ENCODE measurements at places on chromosomes 5 and 9.

DNA sequence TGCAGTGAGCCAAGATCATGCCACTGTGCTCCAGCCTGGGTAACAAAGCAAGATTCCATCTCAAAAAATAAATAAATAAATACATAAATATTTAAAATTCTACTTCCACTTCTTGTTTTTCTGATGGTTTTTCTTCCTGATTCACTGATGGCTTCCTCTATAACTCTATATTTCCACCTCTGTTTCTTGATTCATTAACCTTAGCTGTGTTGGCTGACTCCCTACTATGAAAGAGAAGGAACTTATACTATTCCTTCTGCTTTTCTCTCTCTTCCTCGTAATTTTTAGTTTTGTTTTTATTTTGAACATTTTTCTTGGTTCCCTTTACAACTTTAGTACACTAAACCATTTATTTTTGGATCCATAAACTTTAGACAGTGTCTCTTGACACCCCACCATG lies 103.5 kb downstream of the MAMDC2 start:
- no peaks in the 10 kb centered on the region for H3K36me3 ChIP-seq
- no peaks in the 10 kb centered on the region for H3K27me3 ChIP-seq
- DNase-seq: no peak
- H3K4me1 ChIP-seq: no peaks in the 10 kb centered on the region

GRCh38 chr9:131736431-131736830 lies 3.4 kb downstream of the RAPGEF1 start:
- peak overlapping the region; percentile 93 for H3K27ac ChIP-seq
- peaks cover 65% of the 10 kb centered on the region for H3K4me1 ChIP-seq
- no peaks in the 10 kb centered on the region for H3K27me3 ChIP-seq
- DNase-seq: peak; percentile 48

- peaks cover 3% of the 10 kb centered on the region for H3K27me3 ChIP-seq
- DNase-seq: no peak
- no peaks in the 10 kb centered on the region for H3K4me1 ChIP-seq
- H3K27ac ChIP-seq: no peak overlapping the region
These were observed 243.4 kb upstream of the RAI14 start for GRCh38 chr5:34412736-34413135.

GRCh38 chr9:1007312-1007711 lies 30.9 kb downstream of the DMRT3 start:
- no peak overlapping the region for H3K4me3 ChIP-seq
- H3K27me3 ChIP-seq: peaks cover 15% of the 10 kb centered on the region
- peaks cover 3% of the 10 kb centered on the region for H3K4me1 ChIP-seq
- DNase-seq: no peak
- H3K36me3 ChIP-seq: no peaks in the 10 kb centered on the region
- H3K27ac ChIP-seq: no peak overlapping the region

DNA sequence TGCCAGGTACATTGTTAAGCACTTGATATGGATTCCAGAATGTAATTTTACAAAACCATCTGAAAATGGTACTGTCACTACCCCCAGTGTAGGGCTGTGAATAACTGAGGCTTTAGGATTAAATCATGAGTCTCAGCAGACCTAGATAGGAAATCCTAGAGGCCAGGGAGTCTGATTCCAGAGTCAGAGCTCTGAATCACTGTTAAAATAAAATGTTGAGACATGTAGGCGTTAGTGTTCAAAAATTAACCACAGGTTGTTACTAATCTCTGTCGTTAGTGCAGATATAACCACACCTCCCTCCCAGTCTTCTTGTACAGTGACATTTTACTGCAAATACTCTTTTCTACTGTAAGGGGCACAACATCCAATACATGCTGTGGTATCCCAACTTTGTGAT lies 1828.8 kb downstream of the MAT2B start:
- H3K36me3 ChIP-seq: no peaks in the 10 kb centered on the region
- H3K4me1 ChIP-seq: no peaks in the 10 kb centered on the region
- H3K27me3 ChIP-seq: no peaks in the 10 kb centered on the region
- no peak overlapping the region for H3K4me3 ChIP-seq

GRCh38 chr5:96565582-96566265 lies 96.5 kb upstream of the CAST start:
- H3K4me1 ChIP-seq: peaks cover 17% of the 10 kb centered on the region
- H3K4me3 ChIP-seq: no peak overlapping the region
- H3K27ac ChIP-seq: no peak overlapping the region
- H3K36me3 ChIP-seq: no peaks in the 10 kb centered on the region
- no peaks in the 10 kb centered on the region for H3K27me3 ChIP-seq
- no peak for DNase-seq

- no peaks in the 10 kb centered on the region for H3K36me3 ChIP-seq
- H3K27me3 ChIP-seq: no peaks in the 10 kb centered on the region
- H3K27ac ChIP-seq: no peak overlapping the region
These were observed 375.7 kb upstream of the CDH10 start for GRCh38 chr5:25020454-25020853.

- no peaks in the 10 kb centered on the region for H3K27me3 ChIP-seq
- H3K36me3 ChIP-seq: no peaks in the 10 kb centered on the region
- no peak overlapping the region for H3K27ac ChIP-seq
These were observed 7.7 kb downstream of the NOXA1 start for GRCh38 chr9:137430723-137431415.

GRCh38 chr5:67453111-67453905 lies 256.7 kb upstream of the CD180 start:
- peaks cover 8% of the 10 kb centered on the region for H3K27me3 ChIP-seq
- peaks cover 9% of the 10 kb centered on the region for H3K4me1 ChIP-seq
- no peak overlapping the region for H3K27ac ChIP-seq
- no peaks in the 10 kb centered on the region for H3K36me3 ChIP-seq

- H3K4me1 ChIP-seq: peaks cover 18% of the 10 kb centered on the region
- H3K27ac ChIP-seq: no peak overlapping the region
- peaks cover 8% of the 10 kb centered on the region for H3K36me3 ChIP-seq
These were observed 9.3 kb downstream of the CCNI2 start for GRCh38 chr5:132756542-132756941.

GRCh38 chr9:113375057-113376023 lies 1.4 kb downstream of the HDHD3 start:
- H3K27ac ChIP-seq: peak overlapping the region; percentile 81
- peaks cover 11% of the 10 kb centered on the region for H3K4me1 ChIP-seq
- H3K27me3 ChIP-seq: no peaks in the 10 kb centered on the region
- peaks cover 5% of the 10 kb centered on the region for H3K36me3 ChIP-seq
- peak; percentile 20 for DNase-seq

- peaks cover 5% of the 10 kb centered on the region for H3K27me3 ChIP-seq
- H3K4me3 ChIP-seq: peak overlapping the region; percentile 68
- H3K36me3 ChIP-seq: no peaks in the 10 kb centered on the region
- peaks cover 3% of the 10 kb centered on the region for H3K4me1 ChIP-seq
- peak; percentile 88 for DNase-seq
- H3K27ac ChIP-seq: peak overlapping the region; percentile 42
These were observed 31.7 kb upstream of the PRXL2C start for GRCh38 chr9:96686638-96687335.

DNA sequence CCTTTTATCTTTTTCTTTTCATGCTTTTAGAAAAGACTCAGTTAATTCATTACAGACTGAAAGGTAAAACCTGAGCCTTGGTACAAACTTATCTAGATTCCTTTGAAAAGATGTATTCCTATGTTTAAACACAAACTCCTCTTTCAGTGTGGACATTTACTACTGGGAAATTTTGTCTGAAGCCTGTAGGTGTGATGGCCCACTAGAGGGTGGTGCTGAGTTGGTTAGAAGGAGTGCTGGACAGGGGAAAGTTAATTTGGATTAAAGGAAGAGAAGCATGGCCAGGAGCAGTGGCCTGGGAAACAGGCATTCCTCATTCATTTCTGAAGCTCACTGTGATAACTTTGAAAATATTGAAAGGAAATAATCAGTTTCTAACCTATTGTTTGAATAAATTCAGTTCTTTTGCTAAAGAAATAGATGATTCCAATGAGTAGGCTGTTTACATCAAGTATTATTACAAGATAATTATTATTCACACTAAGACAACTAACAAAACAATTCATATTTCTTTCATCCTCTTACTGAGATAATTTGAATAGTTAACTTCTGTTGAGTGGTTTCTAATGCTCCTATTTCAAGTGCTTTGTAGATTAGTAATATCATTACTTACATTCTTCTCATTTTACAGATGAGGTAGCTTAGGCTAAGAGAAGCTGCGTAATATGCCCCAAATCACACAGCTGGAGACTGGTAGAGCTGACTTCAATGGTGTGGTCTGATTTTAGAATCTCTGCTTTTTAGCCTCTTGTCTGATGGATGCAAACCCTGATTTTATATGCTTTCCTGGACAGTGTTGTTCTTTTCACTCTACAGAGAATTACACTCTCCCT lies 150.9 kb downstream of the ADGRV1 start:
- H3K27me3 ChIP-seq: peaks cover 11% of the 10 kb centered on the region
- H3K4me1 ChIP-seq: no peaks in the 10 kb centered on the region
- H3K4me3 ChIP-seq: no peak overlapping the region
- H3K27ac ChIP-seq: no peak overlapping the region
- peak; percentile 10 for DNase-seq

- H3K27me3 ChIP-seq: no peaks in the 10 kb centered on the region
- no peaks in the 10 kb centered on the region for H3K36me3 ChIP-seq
- no peak overlapping the region for H3K27ac ChIP-seq
- no peak overlapping the region for H3K4me3 ChIP-seq
- H3K4me1 ChIP-seq: no peaks in the 10 kb centered on the region
- DNase-seq: no peak
These were observed 508.1 kb upstream of the BRINP1 start for GRCh38 chr9:119877306-119877705.

DNA sequence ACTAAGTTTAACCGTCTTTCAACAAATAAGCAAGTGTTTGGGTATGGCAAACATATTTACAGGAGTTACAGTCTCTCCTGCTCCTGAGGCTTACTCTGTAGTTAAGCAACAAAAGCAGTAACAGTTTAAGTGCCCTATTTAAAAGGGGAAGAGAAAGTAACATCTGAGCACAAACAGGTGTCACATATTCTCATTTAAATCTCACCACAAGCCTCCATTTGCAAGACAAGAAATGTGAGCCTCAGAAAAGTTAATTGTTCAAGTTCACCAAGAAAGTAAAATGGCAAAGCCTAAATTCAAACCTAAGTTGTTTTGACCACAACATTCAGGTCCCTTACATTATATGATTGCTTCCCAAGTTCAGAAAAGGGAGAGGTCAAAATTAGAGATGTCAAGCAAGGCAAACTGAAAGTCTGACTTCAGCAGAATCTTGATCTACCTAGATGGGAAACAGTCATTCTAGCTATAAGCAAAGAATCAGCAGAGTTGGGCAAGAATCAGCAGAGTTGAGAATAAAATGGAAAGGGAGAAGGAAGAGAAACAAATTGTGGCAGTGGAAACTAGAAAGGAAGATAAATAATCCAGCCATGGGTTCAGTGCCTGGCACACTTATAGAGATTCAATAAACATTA lies 93.4 kb downstream of the STRBP start:
- peaks cover 2% of the 10 kb centered on the region for H3K4me1 ChIP-seq
- no peak for DNase-seq
- no peaks in the 10 kb centered on the region for H3K27me3 ChIP-seq
- H3K27ac ChIP-seq: no peak overlapping the region

DNA sequence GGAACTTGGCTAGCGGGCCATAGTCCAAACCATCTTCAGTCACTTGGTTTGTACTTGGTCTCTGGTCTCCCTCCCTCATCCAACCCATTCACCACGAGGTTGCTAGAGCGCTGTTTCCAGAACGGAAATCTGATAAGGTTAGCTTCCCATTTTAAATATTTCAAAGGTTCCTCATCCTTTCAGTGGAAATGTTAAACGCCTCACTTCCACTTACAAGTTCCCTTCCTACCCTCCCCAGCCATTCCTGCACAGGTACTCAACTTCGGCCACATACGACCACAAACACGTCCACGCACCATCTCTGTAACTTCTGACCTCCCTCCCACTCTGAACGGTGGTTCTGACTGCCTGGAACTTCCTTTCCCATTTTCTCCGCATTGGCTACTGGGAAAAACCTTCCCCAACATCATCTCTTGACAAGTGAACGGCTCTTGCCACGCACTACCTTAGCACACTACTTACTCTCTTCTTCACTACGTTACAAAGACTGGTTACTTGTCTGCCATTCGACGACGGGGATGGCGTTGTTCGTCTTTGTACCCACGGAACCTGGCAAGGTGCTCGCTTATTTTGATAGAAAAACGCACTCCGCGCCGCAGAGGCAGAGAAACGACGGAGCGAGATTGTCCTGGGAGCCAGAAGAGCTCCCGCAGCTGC lies 629 bp downstream of the CCNH start:
- no peaks in the 10 kb centered on the region for H3K27me3 ChIP-seq
- H3K4me3 ChIP-seq: peak overlapping the region; percentile 91
- H3K27ac ChIP-seq: peak overlapping the region; percentile 94
- H3K4me1 ChIP-seq: peaks cover 43% of the 10 kb centered on the region

DNA sequence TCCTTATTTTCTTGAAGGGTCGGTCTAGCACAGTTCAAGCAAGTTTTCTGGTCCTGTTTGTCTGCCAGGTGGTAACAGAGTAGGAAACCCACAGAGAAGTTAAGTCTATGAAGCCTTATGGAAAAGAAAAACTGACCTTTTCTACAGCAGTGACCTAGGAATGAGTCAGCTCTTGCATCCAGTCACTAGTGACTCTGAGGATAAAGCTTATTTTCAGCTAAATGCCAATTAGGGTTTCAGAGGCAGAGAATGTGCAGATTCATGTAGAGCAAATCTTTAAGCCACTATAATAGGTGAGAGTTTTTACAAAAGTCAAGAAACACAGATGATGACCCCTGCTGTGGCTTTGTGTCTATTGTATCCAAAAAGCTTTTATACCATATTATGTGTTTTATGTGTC lies 100.7 kb downstream of the CWC27 start:
- H3K36me3 ChIP-seq: peaks cover 3% of the 10 kb centered on the region
- H3K27me3 ChIP-seq: no peaks in the 10 kb centered on the region
- H3K27ac ChIP-seq: no peak overlapping the region
- H3K4me1 ChIP-seq: no peaks in the 10 kb centered on the region
- no peak for DNase-seq
